SHP77 treated with DMSO at 0.1 percent for 48 hours (cell line): ENCODE measurements at places on chromosomes 16 and 17.

- no peak for DNase-seq
Measured at GRCh38 chr16:1134776-1135458, 18.0 kb upstream of the CACNA1H start.

DNA sequence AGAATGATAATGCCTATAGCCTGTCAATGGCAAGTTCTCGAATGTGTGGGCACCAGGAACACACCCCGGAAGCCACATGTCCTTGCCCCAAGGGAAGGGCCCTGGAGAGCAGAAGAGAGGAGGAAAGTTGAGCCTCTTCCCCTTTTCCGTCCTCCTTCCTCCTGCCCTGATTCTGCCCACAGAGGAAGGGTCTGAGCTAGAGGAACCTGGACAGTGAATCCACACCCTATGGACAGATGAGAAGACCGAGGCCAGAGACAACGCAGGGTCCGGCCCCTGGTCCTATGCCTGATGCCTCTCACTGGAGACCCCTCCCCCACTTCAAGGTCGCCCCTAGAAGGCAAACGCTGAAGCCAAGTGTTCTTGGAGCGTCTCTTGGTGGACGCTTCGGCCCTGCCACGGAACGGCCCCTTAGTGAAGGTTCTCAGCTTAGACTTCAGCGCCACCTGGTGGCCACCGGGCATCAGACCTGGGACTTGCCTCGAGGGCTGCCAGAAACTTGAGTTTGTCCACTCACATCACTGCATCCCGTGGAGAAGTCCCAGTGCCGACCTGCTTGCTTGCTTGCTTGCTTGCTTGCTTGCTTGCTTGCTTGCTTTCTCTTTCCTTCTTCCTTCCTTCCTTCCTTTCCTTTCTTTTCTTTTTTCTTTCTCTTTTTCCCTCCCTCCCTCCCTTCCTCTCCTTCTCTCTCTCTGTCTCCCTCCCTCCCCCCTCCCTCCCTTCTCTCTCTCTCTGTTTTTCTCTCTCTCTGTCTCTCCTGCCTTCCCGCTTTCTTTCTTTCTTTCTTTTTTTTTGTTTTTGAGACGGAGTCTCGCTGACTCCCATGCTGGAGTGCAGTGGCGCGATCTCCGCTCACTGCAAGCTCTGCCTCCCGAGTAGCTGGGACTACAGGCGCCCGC lies 20.6 kb upstream of the SPNS3 start:
- peak; percentile 64 for DNase-seq

DNA sequence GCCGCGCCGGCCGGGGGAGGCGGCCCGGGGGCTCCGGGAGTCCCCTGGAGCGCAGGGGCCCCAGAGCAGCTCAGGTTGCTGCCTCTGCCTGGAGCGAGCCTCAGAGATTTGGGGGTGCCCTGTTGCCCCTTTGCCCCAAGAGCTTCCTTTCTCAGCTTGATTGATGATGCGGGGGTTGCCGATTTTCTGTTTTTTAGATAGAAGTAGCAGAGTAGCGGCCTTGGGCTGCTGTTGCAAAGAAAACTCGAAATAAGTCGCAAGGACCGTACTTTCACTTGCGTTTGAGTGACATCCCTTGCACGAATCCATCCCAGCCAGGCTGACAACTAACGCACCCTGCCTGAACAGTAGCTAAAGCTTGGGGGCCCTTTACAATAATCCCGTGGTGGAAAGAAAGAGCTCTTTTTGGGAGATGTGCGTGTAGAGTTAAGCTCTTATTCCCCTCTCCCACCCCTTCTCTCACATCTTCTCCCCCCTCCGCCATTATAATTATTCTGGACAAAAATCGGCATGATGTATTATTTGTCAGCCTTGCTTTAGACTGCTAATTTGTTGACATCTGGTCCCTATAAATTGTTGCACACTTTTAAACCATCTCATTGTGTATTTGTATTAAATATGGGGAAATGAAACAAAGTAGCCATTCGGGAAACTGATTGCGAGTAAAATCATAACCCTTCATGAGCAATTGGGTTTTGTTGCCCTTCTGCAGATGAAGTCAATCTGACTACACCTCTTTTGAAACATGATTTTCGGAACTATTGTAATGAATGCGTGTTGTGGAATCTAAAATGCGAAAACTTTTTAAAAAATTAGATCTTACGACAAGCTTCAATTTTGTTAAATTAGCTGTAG lies 873 bp downstream of the USP10 start:
- no peak for DNase-seq

DNA sequence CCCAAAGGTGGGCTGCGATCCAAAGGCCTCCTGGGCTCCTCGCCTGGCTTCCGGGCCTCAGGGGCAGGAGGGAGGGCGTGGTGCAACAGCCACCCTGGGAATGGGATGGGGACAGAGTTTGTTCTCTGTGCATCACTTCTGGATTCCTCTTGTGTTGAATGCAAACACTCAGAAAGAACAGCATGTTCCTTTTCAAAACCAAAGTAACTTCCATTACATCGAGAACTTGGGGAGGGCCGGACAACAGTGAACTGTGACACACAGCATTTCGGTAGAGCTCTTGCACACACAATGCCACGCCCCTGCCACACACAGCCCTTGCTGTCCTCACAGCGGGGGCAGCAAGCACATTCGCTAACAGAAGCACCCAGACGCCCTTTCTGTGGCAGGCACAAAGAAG lies 36.1 kb upstream of the FASN start:
- DNase-seq: no peak

GRCh38 chr16:78490847-78491246 lies 391.4 kb downstream of the WWOX start:
- no peak for DNase-seq

GRCh38 chr17:34386343-34386696 lies 23.3 kb upstream of the CCL1 start:
- no peak for DNase-seq

DNA sequence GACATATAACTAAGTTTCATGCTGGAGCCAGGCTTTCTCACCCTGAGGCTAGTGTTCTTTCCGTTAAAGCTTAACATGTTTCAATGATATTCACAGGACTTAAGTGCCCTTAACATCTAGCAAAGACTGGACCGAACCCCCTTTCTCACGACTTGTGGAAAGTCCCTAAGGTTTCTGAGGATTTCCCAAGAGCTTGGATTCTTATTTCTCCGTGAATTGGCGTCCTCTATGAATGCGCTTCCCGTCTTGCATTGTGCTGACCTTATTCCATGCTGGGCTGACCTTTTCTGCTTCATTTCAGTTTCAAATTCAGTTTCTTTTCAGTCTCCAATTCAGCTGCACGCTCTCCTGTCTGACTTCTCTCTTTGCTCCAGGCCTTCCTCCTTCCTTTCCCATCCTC lies 206.4 kb downstream of the HS3ST3A1 start:
- DNase-seq: no peak

- no peak for DNase-seq
Measured at GRCh38 chr17:67671493-67671892, 46.2 kb upstream of the NOL11 start.

- DNase-seq: no peak
Measured at GRCh38 chr17:13410874-13411273, 190.9 kb downstream of the HS3ST3A1 start.

DNA sequence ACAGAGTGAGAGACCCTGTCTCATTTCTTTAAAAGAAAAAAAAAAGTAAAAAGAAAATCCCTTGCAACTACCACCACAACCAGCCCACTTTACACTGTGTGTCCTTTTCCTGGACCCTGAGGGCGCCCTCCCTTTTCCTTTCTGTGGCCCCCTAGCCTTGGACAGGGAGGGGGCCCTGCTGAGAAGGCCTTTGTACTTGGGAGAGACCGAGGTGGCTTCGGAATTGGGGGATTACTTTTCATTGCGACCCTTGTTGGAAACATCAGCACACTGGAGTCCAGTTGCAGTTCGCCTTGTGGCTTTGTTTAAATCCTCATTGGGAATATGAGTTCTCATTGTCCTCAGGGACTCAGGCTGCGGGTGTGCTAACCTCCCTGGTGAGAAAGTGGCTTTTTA lies 9.4 kb upstream of the DNASE1 start:
- no peak for DNase-seq

DNA sequence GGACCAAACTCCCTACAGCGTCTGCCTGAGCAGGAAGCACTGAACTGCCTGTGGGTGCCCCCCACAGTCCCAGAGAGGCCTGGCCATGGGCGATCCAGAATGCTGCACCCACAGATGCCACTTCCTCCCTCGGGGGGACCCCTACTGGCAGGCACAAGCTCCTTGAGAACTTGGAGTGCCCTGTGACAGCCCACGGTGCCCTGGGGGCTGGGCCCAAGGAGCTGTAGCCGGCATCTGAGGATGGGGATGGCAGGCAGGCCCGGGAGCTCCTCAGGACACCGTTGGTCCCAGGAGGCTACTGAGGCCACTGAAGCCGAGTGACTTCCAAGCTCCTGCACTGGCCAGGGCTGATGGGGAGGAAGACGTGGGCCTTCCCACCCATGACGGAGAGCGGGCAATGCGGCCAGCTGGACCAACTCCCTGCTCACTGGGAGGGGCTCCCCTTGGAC lies 15.1 kb upstream of the RASD1 start:
- no peak for DNase-seq

GRCh38 chr17:68356520-68356919 lies 65.2 kb downstream of the ARSG start:
- DNase-seq: no peak

DNA sequence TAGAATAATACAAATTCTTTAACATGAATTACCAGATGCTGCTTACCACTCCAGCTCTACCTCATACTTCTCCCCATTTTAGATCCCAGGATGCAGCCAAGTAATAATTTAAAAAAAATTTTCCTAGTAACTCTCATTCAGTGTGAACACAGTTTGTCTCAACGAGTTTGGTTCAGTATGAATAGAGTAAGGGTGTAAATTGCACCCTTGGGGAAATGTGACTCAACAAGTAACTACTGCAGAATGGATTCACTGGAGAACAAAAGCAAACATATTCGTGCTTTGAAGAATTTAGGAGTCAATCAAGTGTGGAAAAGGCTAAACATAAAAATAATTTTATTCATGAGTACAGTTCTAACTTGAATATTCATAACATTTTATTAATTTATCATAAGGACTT lies 23.0 kb downstream of the KCNJ16 start:
- no peak for DNase-seq

DNA sequence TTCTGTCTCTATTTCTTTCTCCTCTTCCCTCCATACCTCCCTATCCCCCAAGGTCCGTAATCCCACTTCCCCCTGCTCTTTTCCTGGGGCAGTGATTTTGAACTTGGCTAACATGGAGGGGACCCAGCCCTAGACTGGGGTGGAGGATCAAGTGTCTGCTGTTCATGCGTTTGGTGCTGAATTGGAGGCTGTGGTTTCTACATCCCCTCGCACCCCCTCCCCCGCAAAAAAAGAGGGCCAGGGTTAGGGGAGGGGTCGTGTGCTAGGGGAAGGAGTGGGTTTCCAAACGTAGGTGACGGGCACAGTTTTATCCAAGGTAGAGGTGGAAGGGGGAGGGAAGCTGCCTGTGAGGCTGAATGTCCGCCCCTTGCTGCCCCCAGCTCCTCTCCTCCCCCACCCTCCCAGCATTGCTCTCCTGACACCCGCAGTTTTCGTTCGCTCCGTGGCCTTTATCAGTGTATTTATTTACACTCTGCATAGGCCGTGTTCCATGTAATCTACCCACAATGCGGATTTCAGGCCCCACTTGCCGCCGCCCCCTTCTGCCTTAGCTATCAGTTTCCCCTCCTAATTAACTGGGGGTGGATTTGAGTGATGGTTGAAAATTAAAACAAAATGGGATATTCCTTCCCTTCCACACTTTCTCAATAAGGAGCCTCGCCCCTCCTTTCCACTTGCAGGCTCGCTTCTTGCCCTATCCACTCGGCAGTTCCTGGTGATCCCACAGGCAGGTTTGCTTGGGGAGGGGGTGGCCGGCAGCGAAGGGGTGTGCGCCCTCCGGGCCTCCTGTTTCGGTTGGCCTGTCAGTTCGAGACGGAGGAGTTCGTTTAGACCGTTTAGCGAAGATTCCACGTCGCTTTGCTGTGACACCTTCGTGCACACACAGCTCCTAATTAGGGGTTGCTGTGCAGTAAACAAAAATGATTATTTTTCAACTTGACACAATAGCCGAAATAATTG lies 2.0 kb downstream of the GNAO1 start:
- no peak for DNase-seq

DNA sequence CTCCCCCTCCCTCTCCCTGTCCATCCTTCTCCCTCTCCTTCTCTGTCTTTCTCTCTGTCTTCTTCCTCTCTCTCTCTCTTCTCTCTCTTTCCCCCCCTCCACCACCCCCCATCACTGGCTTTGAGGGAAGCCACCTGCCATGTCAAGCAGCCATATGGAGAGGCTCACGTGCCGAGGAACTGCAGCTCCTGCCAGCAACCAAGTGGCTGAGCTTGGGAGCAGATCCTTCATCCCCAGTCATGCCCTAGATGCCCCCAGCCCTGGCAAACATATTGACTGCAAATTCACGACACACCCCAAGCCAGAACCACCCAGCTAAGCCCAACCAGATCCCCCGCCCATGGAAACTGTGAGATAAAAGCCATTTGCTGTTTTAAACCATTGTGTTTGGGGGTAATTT lies 40.9 kb upstream of the RBFOX3 start:
- no peak for DNase-seq

- no peak for DNase-seq
Measured at GRCh38 chr16:73154063-73154870, 106.3 kb upstream of the ZFHX3 start.

GRCh38 chr17:79956853-79957252 lies 78.8 kb downstream of the TBC1D16 start:
- DNase-seq: no peak

GRCh38 chr16:12099451-12100123 lies 123.1 kb downstream of the SNX29 start:
- no peak for DNase-seq

DNA sequence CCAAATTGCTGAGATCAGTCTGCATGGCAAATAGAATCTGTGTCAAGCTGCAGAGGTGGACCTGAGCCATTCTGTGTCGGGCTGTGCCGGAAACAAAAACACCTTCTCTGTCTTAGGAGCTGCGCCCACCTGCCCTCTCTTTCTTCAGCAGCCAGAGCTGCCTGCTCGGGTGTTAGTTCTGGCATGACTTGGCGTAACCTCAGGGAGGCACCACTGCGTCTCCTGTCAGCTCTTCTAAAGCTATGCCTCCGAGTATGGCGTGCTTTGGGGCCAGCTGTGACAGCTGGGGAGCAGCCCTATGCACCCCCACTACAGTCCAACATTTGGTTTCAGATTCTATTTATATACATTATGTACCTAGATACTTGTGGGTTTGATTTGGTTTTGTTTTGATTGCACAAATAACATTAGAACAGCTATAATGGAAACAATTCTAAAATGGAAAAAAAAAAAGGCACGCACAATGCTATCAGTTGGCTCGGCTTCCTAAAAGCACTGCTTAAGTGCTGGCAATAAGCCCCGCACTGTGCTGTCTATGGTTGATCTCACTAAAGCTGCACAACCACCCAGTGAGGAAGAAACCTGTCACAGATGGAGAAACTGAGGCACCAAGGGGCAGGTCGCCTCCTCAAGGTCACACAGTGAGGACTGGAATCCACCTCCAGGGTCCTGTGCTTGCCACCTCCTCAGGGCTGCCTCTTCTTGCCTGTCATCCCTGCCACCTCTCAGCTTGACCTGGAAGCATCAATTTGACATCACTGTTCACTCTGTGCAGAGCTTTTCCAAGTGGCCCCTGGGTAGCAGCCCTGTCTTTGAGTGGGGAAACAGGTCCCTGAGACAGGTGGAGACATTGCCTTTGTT lies 18.7 kb upstream of the ADGRG1 start:
- peak; percentile 53 for DNase-seq

- DNase-seq: no peak
Measured at GRCh38 chr17:19553036-19553435, 19.4 kb downstream of the SLC47A1 start.
